T1000 (cell line): ENCODE measurements at places on chromosomes 7 and 10.

DNA sequence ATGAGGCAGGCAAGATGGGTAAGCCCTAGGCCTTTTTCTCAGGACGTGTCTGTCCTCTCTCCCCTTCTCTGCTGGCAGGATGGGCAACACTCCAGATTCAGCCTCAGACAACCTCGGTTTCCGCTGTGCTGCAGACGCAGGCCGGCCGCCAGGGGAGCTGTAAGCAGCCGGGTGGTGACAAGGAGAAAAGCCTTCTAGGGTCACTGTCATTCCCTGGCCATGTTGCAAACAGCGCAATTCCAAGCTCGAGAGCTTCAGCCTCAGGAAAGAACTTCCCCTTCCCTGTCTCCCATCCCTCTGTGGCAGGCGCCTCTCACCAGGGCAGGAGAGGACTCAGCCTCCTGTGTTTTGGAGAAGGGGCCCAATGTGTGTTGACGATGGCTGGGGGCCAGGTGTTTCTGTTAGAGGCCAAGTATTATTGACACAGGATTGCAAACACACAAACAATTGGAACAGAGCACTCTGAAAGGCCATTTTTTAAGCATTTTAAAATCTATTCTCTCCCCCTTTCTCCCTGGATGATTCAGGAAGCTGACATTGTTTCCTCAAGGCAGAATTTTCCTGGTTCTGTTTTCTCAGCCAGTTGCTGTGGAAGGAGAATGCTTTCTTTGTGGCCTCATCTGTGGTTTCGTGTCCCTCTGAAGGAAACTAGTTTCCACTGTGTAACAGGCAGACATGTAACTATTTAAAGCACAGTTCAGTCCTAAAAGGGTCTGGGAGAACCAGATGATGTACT lies 13.1 kb downstream of the PHKG1 start:
- DNase-seq: no peak

GRCh38 chr10:29957907-29958331 lies 101.5 kb downstream of the JCAD start:
- DNase-seq: peak; percentile 24

DNA sequence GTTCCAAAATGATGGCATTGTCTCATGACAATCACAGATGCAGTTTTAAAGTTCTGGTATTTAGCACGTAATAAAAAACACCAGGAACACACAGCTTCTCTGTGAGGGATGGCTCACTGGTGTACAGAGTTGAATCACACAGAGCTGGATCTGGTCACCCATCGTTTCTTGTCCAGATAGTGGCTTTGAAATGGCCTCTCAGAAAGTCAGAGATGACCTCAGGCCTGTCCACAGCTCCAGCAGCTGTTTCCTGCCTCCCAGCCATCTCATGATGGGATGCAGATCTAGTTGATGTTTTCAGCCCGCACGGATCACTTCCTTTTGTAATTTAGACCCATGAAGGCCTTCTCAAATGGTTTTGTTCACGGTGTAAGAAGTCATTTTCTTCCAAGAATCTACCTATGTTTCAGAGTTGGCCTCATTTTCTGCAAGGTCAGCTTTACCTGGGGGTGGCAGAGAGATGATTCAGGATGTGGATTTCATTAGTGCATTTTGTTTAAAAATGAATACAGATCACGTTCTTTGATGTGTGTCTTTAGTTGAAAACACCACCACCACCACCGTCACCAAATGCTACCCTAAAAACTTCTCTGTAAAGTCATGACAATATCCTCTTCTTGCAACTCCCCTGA lies 166.2 kb downstream of the SNX10 start:
- DNase-seq: no peak

DNA sequence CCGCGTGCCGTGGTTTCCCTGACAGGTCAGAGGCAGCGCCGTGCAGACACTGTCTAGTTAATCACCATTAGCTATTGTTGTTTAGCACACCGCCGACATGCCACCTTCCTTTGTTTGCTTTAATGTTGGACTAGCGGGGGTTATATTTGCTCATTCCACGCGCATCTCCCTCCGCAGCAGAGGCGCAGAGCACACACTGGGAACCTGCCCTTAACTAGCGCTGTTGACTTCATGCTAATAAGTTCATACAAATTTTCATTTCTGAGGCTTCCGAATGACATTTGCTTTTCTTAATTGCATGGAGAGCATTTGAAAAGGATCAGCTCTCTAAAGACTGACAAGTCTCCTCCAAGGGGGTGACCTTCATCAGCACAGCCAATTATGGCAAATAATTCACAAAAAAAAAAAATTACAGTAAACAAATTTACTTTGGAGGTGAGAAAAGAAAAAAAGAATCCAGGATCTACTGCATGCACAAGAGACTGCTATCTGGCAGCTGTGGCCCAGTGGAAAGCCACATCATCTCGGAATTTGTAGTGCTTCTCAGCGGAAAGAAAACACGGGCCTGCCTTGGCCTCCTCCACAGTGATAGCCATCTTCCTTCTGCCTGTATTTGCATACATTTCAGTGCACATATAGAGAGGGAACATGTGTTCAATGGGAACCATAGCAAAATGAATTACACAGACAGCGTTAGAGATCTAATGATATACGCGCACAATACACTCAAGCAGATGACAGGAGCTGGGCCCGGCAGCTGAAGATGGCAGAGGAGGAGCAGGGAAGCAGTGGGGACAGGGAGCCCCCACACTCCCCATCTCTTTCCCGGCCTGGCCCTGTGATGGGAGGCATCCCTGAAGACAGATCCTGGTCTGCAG lies 94.2 kb downstream of the EBF3 start:
- DNase-seq: no peak

DNA sequence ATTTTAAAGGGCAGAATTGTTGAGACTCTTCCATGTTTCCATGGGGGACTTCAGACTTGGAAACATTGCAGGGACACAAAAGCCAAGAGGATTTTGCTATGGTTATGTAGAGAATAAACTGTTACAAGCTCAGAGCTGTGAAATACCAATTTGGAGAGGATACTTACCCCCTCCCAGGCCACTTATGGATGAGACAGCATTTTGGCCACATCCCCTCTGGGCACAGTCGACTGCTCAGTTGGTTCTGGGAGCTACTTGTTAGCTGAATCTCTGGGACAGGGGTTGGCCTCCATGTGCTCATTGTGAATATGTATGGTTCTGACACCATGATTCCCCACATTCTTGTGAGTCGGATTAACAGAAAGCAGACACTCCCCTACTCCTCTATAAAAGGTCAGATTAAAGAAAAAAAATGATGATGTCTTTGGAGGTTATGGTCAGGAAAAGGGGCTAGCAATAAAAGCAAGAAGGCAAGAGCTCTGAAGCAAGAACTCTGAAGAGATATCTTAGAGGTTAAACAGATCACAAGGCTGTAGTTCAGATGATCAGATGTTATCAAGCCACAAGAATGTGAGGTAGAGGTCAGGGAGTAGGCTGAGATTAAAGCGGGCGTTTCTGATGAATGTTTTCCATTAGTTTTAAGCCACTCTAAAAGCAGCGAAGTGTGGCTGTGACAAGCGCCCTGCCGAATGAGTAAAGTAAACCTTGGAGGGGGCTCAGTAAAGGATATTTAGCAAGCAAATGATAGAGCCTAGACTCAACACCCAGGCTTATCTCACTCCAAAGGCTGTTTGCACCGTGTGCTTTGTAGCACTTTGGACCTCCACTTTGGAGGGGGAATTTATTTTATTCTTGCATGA lies 17.2 kb downstream of the STAMBPL1 start:
- no peak for DNase-seq

DNA sequence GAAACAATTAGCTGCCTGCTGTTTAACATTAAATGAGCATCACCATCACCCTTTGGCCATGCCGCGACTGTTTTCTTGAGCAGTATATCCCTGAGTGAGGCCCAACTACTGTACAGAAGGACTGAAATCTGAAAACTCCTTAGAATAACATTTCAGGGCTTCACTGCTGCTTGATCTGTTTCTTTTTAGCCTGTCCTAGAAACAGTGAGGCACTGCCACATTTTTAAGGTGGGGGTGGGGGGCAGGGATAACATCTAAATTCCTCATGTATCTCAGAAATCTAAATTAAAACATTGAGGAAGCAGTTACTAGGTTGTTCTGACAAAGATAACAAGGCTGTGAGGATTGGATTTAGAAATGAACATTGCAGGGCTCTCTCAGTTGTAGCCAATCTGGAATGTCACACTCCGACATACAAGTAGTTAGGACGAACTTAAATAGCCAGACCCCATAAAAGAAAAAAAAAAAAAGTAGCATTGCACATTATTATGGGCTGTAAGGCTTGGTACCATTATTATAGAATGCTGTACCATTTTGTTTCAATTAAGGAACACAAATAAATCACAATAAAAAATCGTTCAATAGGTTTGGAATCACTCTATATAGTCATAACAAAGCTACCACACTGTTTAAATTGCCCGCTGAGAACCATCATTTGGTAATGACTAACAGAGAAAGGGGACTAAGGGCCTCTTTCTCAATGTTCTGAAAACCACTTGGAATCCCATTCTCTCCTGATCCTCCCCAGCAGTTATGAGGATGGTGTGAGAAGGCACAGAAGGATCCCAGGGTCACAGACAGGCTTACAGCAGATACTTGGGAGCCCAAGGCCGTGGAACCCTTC lies 256.1 kb downstream of the INHBA start:
- no peak for DNase-seq

- DNase-seq: no peak
Observed at GRCh38 chr10:95459446-95460045, 101.6 kb downstream of the SORBS1 start.

GRCh38 chr7:1109581-1110310 lies 21.8 kb downstream of the GPER1 start:
- no peak for DNase-seq

GRCh38 chr10:47059606-47060311 lies 148.5 kb downstream of the PTPN20 start:
- no peak for DNase-seq
